ENCODE measurements at places on chromosomes 5 and 9.

DNA sequence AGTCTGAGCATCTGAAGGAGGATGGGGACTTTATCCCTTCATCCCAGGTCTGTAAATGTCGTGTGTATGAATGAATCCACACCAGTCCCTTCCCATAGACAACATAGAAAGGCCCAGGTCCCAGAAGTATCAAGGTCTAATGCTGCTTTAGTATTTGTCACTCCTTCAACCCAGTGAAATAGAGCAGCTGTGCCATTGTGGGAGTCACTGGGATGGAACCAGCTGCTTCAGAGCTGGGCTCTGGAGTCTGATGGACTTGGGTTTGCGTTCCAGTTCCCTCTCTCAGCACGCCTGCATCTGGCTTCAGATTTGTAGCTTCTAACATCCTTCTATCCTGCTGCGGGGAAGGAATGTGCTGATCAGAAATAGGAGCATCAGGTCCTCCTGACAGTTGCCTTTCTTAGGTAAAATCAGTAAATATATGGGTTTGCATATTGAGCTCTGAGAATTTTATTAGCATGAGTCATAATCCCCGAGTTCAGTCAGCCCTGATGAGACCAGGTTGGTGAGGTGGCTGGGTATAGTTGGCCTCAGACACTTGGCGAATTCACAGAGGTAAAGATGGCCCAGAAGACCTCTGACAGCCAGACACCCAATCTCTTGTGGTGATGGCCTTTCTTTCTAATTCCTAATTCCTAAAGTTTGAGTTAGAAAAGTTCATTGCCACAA, 10.1 kb downstream of the ACO1 start:
- DNase-seq: no peak

GRCh38 chr9:122294531-122294930, 29.8 kb downstream of the MRRF start:
- DNase-seq: no peak

- DNase-seq: no peak
These were observed 9.9 kb upstream of the PTGS1 start for GRCh38 chr9:122360891-122361290.

DNA sequence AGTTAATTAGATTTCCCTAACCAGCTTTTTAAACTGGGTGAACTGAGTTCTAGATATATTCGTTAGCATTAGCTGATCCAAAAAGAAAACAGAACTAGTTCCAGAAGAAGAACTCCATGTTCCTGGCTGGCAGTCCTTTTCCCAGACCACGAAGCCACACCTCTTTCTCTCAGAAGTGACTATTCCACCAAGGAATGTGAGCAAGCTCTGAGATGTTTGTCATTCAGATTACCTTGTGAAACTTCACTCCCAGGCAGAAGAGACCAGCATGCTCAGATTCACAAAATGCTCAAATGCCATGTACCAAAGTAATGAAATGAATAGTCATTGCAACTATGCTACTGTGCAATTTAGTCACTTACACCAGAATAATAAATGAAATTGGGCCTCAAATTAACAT, 4.4 kb upstream of the SSBP2 start:
- DNase-seq: no peak

GRCh38 chr9:93492327-93492726, 38.9 kb upstream of the FAM120AOS start:
- no peak for DNase-seq

DNA sequence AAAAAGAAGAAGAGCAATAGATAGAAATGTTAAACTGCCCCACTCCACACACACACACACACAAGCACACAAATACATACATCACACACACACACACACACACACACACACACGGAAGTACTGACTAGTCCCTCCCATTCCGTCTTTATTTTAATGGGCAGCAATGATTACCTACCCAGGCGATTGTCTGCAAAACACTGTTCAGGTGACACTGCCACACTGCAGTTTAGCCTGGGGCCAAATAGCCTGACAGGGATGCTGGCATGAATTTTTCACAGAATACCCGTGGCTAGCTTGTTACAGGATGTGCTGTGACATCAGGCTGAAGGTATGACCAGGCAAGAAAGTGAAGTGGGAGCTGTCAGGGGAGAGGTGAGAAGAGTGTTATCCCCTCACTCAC, 86.9 kb downstream of the FRMD3 start:
- no peak for DNase-seq

DNA sequence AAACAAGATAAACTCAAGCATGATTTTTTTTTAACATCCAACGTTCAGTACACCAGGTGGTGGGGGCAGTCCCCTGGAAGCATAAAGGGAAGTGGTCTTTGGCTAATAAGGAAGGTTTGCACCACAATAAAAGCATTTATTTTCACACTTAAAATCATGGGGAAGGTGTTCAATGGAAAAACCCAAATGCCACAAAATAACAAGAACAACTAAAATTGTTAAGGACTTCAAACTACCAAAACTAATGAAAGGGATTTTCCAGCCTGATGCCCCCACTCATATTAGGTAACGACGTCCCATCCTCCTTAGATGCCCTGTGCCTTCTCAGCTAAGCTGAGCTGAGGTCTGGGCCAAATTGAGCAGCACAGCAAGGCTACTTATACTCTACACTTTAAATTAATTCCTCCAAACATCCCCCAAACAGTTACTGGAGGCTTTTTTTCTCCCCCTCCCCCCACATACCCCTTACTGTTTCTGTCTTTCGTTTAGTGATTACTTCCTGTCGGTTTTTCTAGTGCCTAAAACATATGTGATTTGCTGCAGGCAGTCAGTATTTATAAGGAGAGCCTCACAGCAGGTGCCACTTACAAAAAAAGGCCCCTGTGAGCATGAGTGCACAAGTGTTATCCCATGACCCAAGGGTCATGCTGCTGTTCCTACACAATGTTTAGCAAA, 259.7 kb upstream of the ZNF608 start:
- DNase-seq: no peak

- DNase-seq: no peak
These were observed 73.2 kb downstream of the ACER2 start for GRCh38 chr9:19481971-19482404.

DNA sequence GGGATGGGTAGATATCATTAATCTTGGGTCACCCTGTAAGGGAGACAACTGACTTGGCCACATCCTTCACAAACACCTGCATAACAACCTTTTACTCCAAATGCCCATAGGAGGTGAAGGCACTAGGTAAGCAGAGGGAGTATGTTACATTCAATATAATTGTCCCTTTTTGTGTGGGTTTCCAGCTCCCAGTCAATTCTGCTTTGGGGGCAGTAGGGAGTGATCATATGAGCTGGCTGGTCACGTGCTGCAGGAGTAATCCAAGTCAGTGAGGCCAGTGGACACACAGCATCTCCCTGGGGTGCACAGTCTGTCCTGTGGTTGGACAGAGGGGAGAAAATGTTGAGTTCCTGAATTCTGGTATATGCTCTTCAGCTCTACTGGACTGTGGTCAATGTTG, 1.2 kb upstream of the AGXT2 start:
- DNase-seq: no peak

- peak; percentile 40 for DNase-seq
These were observed 10.6 kb upstream of the CXXC5 start for GRCh38 chr5:139637438-139638089.

GRCh38 chr9:136403538-136403914, 3.6 kb upstream of the SNAPC4 start:
- DNase-seq: peak; percentile 78

GRCh38 chr5:137995077-137995748, 37.7 kb downstream of the FAM13B start:
- no peak for DNase-seq

DNA sequence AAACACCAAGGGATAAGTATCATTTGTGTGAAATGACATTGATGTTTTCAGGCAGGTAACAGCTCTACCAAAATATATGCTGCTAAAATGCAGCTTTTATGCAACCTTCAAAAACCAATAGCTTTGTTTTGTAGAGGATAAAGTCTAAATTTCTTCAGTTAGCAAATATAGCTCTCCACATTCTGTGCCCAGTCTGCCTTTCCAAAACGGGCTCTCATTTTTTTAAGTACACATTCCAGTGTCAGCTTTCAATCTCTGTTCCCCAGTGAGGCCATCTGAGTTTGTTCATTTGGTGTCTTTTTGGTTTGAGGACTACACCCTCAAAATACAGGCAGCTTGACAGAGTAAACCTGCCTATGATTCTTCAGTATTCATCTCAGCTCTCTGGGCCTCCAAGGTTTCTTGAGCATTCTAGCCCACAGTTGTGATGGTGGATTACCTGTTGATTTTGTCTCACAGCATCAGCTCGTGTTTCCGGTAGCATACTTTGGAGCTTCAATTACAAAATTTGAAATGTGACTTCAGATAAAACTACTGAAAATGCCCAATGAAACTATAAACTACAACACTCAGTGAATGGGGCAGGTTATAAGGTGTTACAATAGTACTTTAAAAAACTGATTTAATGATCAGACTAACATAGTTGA, 55.7 kb downstream of the NR3C1 start:
- no peak for DNase-seq

DNA sequence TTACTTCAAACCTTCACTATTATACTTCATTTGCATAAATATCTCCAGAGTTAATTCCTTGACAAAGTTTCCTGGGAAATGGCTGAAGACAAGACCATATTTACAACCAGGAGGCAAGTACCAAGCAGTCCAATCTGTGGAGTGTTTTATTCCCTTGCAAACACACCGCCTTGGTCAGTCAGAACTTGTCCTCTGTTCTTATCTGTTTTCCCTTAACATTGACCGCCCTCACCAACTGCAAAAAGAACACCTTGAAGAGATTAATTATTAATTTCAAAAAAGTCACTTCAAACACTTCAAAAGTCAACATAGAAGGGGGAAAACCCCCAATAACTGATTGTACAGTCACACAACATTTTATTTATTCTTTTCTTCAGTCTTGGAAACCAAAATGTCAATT, 269.0 kb upstream of the RGMB start:
- no peak for DNase-seq

DNA sequence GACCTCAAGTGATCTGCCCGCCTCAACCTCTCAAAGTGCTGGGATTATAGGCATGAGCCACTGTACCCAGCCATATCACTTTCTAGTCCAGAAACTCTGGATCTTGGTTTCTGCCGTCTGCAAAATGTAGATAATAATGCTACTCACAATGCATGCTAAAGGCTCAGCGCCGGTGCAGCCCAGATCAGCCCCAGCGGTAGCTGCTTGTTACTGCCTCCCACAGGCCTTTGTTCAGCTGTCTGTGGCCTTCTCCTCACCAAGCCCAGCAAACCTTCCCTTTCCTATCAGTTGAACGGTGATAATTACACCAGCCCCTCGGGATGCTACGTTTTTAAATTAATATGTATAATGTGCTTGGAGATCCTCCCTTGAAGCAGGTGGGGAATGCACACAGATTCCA, 26.2 kb upstream of the MSX2 start:
- no peak for DNase-seq

GRCh38 chr9:34085581-34086500, 37.2 kb upstream of the UBAP2 start:
- no peak for DNase-seq

DNA sequence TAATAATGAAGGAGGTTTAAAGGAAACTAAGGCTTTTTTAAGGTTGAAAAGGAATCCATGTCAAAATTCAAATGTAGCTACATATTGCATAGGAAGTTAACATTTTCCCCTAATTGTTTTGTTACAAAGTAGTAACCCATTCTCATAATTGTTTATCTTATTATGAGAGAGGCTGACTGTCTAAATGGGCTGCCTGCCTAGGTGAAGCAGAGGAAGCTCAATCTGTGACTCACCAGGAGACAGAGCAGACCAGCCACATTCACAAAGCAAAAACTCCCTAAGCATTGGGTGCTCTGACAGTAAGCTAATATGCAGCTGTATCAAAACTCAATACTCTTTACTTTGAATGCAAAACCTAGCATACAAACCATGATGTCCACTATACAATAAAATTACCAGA, 208.5 kb downstream of the ROR2 start:
- DNase-seq: no peak

- DNase-seq: no peak
These were observed 8.1 kb upstream of the RAD23B start for GRCh38 chr9:107274953-107275422.

- DNase-seq: no peak
These were observed 113.4 kb downstream of the MVB12B start for GRCh38 chr9:126439883-126440653.

DNA sequence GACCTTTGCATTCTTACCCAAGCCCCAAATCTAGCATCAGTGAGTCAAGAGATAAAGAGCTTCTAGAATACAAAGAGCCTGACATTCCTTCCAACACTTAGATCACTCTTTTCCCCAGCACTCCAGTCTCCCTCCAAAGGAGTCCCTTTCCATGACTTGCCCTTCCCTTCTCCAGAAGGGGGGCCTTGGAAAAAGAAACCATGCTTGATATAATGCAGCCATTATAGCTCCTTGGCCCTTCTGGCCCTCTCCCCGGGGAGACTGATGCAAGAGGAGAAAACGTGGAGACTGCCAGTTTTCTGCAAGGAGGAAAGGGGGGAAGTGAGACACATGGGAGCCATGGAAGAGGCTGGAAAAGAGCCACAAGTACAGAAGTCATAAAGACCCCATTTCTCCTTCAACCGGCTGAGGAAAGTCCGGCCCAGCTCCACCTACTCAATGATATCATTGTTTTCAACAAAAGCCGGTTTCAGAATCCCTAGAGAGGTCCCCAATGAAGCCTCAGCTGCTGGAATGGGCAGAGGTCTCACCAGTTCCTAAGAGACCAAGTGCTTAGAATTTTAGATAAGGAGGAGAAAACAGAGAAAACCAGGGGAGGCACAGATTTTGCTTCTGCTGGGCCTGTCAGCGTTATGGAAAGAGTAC, 29.0 kb downstream of the ADAM19 start:
- DNase-seq: no peak

GRCh38 chr5:73654171-73654811, 28.3 kb downstream of the ARHGEF28 start:
- no peak for DNase-seq

- no peak for DNase-seq
These were observed 3.5 kb downstream of the TMCO6 start for GRCh38 chr5:140642718-140643117.

DNA sequence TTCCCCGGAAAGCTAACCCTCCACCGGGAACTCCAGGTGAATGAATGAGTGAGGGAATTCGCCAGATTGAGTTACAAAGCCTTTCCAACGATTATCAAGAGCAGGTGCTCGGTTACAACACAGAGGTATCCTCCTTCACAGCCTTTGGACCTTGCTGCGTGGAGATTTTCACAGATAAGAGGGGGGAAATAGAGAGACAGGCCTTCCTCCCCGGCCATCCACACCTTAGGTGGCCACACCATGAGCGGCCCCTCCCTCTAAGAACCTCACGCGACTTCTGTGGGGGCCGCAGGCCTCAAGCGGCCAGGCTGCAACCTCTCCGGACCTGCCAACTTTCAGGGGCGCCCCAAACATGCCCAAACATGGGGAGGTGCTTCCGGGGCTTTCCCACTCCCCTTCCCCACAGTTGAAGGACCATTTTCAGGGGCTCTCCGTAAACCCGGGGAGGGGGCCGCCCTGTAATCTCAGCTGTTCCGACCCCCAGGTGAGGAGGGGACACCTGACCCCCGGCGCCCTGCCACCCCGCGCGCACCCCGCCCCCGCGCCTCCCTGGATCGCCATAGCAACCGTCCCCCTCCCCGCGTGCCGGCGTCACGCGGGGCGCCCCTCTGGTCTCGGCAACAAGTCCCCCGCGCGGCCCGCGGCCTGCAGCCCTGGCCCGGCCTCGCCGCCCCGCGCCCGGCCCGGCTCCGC, 603 bp downstream of the DENND1A start:
- peak; percentile 18 for DNase-seq
